Stimulated activated CD8-positive, alpha-beta memory T cell treated with anti-CD3 and anti-CD28 coated beads, Interleukin-7, amount 100 ng/mL, for 1 hour (primary cell): ENCODE measurements at places on chromosomes 6 and 20.

DNA sequence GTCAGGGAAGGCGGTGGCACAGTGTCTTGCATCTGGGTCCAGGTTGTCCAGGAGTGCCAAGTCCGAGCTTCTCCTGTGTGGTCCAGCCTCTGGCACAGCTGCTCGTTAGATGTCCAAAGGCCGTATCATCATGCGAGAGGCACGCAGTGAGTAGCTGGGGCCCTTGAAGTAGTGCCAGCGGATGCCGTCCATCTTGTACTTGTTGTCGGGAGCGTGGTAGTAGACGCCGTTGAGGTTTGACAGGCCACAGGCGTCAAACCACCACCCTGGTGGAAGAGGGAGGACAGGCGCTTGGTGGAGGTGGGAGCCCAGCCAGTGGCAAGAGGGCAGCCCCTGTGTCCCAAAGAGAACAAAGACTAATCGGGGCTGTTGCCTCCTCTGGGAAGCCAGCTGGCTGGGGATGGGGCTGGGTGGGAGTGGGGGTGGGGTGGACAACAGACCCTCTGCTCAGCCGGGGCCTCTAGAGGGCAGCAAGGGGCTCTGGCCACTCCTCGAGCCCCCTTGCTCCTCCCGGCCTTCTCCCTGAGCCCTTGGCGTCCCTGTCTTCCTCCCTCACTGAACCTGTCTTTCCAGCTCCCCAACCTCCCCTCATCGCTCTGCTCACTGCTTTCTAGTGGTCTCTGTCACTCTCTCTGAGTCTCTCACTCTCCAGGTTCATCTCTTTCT lies 39.5 kb downstream of the FAM110A start:
- no peak for DNase-seq

DNA sequence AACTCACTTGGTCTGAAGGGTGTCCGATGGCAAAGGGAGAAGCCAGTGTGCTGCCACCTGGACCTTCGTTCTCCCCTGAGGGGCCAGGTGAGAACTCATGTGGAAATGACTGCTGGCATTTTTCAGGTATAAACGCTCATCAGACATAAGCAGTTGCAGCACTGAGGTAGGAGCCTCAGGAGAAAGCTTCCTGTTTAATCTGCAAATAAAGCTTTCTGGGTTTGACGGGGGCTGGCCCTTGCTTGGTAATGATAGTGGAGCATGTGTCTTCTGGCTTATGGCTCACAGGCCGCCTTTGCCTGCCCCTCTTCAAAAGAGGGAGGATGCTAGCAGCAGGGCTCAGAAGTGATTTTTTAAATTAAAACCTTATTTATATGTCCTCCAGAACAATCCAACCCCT lies 122.1 kb upstream of the SLC24A3 start:
- DNase-seq = no peak

DNA sequence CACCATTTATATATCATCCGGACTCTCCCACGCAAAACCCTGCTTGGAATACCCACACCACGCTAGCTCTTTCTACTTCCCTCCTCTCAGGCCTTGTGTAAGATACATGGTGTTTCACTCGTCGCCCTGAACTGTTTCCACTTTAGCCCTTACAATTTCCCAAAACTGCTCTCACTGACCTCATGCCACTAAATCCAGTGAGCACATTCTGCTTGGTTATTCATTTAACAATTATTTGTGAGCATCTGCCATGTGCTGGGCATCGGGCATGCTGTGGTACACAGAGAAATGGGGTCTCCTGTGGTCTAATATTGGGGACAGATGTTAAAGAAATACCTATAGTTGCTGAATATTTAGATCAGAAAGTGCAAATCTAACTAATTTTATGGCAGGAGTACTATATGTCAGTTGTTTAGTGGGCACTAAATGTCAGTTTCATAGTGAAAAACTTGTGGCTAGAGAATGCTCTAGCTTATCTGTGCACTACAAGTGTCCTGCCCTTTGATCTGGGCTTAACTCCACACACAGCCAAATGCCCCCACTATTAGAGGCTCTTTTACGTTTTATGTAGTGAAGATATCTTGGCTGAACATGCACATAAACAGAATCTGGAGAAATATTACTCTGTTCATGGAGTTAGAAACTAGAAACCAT lies 41.0 kb downstream of the PLEKHG1 start:
- DNase-seq = no peak

DNA sequence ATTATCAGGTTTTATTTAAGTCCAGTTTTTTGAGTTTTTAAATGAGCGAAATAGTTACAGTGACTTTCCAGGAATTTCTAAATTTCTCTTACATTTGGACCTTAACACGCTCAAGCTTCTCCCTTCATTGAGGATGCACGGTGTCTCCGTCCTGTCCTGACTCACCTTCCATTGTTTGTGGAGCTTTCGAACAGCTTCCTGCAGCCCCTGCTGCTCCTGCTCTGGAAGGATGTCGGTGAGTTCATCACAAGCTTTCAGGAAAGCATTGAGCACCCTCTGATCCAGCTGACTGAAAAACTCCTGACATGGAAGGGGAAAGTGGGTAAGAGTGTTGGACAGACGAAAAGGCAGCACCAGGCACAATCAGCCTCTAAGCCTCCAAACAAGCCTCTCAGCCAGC lies 183.7 kb downstream of the SYNE1 start:
- no peak for DNase-seq

- DNase-seq = no peak
Observed at GRCh38 chr6:129440691-129441090, 269.3 kb downstream of the ARHGAP18 start.

- no peak for DNase-seq
Observed at GRCh38 chr6:123803504-123804013, at the start of gene NKAIN2. TSS of gene NKAIN2 (plus strand) at chr6:123803865.

GRCh38 chr6:69774740-69775584 lies 21.8 kb downstream of the LMBRD1 start:
- DNase-seq = no peak

- DNase-seq = no peak
Observed at GRCh38 chr20:20195021-20195705, 142.8 kb downstream of the CFAP61 start.

DNA sequence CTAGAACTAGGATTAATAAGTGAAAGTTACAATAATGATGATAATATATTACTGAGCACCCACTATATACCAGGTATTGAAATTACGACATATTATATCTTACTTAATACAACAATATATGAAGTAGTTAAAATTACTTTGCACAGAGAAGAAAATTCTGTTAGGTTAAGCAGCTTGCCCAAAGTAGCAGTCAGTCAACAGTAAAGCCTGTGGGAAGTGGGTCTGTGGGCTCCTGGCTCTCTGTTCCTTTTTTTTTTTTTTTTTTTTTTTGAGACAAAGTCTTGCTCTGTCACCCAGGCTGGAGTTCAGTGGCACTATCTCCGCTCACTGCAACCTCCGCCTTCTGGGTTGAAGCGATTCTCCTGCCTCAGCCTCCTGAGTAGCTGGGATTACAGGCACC lies 4.8 kb upstream of the GTF2H4 start:
- DNase-seq = no peak

GRCh38 chr6:20722455-20722854 lies 188.2 kb downstream of the CDKAL1 start:
- no peak for DNase-seq

DNA sequence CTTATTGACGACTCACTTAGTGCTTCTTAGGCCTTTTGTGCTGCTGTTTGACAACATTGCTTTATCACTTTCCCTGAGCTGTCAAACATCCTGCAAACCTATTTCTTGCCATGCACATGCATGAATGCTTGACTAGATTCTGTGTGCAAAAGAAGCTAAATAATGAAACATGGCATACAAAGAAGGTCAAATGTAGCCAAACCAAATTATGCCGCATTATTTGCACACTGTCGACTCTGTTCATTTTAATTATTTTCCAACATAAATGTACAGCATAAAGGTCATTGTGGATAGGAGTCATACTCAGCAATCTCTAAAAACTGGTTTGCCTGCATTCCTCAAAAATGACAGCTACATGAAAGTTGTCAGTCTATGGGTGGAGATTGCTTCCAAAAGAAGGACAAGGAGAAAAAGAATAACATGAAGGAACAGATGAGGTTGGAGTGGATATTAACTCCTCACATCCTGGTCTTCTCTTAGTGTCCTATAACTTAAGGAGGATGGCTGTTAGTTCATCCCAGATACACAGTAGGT lies 123.1 kb upstream of the STXBP5 start:
- DNase-seq = no peak

GRCh38 chr6:75188221-75188925 lies 17.5 kb downstream of the COL12A1 start:
- DNase-seq = no peak

- no peak for DNase-seq
Observed at GRCh38 chr6:48186746-48187145, 75.7 kb upstream of the PTCHD4 start.

DNA sequence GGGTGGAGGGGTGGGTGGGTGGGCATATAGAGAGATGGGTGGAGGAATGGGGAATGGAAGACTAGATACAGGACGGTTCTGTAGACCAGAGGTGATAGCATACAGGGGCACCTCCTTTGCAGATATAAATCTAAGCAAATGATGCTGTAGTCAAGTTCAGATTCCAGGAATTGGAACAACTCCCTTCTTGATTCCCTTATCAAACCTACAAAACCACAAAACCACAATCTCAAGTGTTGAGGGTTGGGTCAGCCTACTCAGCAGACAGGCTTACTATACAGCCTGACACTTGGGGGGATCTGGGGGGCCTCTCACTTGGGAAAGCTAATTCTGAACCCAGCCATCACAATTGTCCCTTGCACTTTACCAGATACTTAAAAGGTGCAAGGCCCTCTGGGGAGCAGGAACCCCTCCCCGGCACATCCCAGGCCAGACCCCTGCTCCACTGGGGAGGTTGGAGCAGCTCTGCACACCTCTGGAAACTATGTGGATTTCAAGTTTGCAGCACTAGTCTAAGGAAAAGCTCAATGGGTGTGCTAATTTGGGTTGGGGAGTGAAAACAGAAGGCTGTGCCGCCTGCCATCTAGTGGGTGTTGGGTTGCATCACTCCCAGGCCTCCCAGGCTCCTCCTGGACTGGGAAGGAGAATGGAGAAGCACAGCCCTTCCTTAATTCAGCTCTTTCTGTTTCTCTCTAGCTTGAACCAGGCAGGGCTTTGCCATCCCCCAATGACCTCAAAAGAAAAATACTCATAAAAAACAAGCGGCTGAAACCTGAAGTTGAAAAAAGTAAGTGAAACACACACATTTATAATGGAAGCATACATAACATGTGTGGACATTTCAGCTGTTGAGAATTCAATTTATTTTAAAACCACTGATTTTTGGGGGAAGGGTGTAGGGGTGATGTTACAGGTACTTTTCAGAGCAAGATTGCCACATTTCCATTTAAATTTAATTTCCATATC lies 121.2 kb upstream of the LAMP5 start:
- no peak for DNase-seq

- no peak for DNase-seq
Observed at GRCh38 chr6:40251637-40252300, 317.5 kb upstream of the MOCS1 start.

DNA sequence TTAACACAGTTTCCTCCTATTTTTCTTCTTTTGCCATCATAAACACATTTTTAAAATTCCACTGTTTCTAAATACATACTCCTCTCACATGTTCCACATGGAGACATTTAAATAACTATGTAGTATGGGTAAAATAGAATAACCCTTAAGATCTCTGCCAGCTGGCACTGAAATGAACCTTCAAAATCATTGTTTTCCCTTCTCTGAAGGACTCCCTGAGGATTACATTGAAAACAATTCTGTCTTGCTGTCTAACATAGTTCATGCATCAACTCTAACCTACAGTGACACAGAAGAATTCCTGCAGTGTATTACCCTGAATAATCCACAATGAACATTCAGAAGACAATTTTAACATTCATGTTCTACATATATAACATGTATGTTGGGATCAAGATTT lies 1361.8 kb upstream of the CITED2 start:
- no peak for DNase-seq

GRCh38 chr6:136782021-136782770 lies 10.1 kb downstream of the MAP3K5 start:
- no peak for DNase-seq

GRCh38 chr6:131937703-131938631 lies 13.2 kb downstream of the CCN2 start:
- DNase-seq = no peak

DNA sequence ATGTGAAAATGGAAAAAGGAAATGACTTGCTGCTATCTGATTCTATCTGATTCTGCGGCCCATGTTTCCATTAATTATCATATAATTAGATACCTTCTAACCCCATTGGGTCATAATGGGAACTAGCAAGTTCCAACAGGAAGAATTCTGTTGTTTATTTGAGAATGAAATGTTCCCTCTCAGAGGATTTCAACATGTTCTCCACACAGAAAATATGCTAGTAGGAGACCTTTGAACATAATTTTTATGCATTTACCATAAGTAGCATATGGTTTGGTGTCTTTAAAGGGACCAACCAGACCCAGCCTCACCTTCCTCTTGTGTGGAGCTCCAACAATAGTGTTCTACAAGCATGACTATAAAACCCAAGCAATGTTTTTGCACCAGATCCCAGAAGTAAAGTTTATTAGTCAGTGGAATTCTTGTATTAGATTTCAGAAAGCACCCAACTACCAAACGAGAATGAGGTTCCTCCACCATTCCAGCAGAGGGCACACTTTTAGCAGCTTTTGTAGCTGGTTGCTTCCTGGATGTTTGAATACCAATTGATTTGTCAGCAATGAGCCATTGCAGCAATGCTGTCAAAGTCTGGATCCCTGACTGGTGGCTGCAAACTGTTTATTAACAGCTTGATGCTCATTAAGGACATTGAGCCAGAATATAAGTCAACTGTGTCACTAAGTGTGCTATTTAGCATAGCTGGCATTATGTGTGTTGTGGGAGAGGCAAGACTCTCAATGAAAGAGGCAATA lies 143.6 kb upstream of the GJE1 start:
- DNase-seq = no peak

DNA sequence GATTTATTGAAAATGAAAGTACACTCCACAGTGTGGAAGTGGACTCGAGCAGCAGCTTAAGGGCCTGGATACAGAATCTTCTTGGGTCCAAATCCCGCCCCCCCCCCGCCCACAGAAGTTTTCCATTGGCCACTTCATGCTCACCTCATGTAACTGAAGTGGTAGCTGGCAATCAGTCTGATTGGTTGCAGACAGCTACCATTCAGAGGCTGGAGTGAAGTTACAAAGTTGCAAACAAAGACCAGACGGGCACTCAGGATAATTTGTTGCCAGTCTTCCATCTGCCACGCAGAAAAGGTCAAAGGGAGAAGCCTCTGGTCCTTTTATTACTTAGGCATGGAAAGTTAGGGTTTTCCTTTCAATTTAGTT lies 25.8 kb upstream of the FABP7 start:
- no peak for DNase-seq

DNA sequence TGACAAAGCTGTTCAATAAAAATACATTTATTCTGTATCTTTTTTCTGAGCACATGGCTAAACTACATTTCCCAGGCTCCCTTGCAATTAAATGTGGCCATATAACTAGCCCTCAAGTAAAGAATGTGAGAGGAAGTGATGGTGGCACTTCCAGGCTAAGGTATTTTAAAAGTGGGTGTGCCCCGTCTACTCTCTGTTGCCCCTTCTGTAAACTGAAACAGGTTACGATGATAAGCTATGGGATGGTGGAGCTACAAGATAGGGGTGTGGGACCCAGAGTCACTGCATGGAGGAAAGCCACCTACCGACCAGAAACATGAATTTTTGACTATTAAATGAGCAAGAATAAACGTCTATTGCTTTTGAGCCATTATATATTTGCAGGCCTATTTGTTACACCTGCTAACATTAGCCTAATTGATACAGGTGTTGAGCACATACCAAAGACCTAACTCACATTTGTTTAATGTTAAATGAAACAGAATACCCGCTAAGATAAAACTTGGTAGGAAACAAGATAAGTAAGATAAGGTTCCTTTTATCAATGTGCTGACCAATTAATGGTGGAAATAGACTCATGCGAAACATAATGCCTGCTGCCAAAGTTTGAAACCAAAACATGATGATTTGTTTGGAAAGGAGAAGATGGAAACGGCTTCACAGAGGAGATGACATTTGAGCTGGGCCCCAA lies 3.1 kb downstream of the FYN start:
- DNase-seq = no peak
